Mesenteric fat pad (tissue), 1 donor: ENCODE measurements at places on chromosomes 4 and X.

DNA sequence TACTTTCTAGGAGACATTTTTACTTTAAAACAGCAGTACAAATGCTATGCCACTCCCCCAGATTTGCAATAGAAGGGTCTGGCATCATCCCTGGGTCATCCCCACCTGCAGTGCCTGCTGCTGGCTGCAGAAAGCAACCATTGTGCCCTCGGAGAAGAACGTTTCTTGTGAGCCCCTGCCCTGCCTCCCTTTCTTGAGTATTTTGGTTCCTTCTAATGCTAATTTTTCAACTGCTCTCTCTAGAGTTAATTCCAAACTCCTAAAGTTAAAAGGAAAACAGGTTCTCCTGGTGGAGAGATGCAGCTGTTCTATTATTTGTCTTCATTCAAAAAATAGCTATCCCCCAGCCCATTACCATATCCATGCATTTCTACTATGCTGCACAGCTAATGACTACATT is 107.1 kb downstream of the IDS start:
- DNase-seq: no peak

DNA sequence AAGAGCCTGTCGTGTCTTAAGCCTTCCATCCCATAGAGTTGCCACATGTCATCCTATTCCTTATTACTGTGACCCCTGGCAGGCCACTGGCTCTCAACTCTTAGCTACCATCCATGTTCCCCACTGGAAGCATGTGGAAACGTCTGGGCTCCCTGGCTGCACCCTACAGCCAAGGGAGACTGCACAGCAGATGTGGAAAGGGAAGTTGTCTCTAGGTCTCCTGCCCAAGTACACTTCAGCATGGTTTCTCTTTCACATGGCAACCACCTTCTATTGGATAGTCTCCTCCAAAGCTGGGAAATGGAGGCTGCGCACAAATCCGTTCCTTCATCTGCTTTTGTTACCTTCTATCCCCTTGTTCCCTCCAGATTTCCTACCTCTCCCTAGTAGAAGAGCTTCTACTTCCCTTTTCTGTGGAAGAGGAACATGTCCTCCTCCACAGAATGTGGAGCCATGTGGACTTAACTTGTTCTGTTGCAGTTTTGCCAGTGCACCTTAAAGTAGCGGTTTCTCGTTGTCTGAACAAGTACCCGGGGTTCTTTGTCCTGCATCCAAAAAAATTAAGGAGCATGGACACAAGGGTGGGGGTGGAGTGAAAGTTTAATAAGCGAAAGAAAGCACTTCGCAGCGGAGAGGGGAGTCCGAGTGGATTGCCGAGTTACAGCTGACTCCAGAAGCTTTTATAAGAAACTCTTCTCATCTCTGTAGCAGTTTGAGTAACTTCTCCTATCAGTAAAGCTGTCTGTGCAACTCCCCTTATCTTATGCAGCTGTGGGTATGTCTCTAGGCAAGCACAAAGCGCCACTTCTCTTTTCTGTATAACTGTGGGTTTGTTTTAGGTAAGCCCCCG is 52.5 kb downstream of the HMGB2 start:
- DNase-seq: no peak

DNA sequence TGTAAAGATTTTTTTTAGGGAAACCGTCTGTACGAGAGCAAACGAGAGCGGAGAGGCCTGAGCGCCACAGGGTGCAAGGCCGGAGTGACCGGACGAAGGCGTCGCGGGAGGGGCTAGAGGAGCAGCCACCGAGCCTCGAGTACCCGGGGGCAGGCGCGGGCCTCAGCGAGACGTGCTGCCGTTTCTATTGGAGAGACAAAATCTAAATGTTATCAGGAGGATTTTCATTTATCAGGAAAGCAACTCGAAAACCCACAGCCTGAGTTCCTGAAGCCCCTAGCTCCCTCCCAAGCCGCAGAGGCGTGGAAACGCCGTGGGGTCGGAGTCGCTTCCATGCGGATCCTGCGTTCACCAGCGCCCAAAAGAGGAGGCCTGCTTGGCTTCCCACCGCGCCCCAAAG is 194.3 kb downstream of the MGST2 start:
- DNase-seq: no peak

DNA sequence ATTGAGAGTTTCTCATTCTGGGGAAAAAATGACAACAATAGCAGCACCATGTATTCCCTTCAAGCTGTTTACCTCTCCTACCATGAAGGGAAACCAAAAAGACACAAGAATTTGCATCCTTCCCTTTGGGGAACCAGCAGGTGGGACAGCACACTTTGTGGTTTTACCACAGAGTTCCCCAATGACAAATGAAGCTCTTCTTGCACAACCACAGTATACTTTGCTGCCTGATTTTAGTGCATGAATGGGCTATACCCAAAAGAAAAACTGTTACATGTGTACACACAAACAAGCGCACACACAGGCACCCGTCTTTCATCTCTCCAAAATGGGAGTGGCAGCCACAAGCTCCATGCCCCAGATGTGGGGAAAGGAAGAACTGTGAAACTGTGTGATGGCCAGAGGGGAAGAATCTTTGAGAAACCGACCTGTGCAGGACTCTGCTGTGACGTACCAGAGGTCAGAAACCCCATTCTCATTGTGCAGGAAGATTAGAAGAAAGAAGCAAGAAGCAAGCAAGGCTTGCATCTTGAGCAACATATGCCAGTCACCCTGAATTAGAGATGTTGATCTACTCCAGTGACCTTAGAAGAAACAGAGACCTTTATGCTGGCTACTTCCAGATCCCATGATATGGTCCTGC is 2.7 kb upstream of the MAML3 start:
- DNase-seq: no peak

- DNase-seq: peak; percentile 24
Measured at GRCh38 chrX:150198776-150199175, 164.3 kb upstream of the MAMLD1 start.

DNA sequence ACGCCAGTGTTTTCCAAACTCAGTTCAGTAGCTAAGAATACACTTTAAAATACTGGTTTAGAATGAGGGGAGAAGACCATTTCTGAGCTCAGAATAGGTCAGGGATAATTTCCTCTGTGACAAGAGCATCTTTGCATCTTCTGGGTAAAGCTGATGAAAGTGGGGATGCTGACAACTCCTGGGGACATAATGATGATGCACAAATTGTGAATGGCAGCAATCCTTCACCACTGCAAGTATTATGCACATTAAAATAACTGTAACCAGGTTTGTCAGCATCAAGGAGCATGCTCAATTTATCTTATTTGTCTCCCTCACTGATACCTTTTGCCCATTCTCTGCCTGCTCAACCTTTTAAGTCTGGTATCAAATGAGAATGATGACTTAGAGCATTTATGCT is 248.2 kb downstream of the EPHA5 start:
- DNase-seq: no peak
